ENCODE measurements at places on chromosomes 5 and 9.

- DNase-seq: no peak
Measured at GRCh38 chr5:147464211-147464610, 45.7 kb downstream of the DPYSL3 start.

- no peak for DNase-seq
Measured at GRCh38 chr5:175216991-175217390, 227.0 kb downstream of the DRD1 start.

GRCh38 chr5:174098694-174099093 is 53.2 kb downstream of the NSG2 start:
- no peak for DNase-seq

GRCh38 chr9:77848897-77849296 is 182.7 kb downstream of the GNAQ start:
- no peak for DNase-seq

DNA sequence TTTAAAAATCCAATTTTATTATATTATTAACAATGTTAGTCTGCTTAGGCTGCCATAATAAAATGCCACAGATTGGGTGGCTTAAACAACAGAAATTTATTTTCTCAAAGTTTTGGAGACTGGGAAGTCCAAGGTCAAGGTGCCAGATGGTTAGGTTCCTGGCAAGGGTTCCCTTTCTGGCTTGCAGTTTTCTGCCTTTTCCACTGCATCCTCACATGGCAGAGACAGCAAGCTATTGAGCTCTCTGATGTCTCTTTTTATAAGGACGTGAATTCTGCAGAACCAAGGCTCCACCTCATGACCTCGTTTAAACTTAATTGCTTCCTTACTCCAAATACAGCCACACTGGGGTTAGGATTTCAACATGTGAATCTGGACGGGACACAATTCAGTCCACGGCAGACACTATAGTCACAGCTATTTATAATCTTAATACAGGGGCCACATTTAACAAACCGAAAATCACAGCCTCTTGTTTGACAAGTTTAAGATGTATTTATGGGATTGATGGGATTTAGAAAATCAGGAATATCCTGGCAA is 174.9 kb upstream of the PUM3 start:
- DNase-seq: no peak

GRCh38 chr9:21267485-21268346 is 27.9 kb upstream of the IFNA14 start:
- DNase-seq: no peak

DNA sequence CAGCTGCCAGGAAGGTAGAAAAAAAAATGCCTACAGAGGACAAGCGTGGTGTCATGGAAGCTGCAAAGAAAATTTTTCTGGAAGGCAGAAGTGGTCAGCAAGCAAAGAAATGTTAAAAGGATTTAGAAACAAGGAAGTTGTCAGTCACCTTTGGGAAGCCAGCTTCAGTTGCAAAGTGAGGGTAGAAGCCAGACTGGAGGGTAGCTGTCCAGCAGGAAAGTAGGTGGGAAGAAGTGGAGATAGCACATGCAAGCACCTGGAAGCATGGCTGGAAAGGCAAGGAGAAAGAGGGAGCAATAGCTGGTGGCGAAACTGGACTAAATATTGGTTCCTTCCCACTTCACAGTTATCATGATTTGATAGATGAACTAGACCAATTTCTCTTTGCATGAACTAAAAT is 54.3 kb downstream of the ADRB2 start:
- no peak for DNase-seq

- DNase-seq: no peak
Measured at GRCh38 chr5:171681061-171681460, 104.6 kb upstream of the SMIM23 start.

DNA sequence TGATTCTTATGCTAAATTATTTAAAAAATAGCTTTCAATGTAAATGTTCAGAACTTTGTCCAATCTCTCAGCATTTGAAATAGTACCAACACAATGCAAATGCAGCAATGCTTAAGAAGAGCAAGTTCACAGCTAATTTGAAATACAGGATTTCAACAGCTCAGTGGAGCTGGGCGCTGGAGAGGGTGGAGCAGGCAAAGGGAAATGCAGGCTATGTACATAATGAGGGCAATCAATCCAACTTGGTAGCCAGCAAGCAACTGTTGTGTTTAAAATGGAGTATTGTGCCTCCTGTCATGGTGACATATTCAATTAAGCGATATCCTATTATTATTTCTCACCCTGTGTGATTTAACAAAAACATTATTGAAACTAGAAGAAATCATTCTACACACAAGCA is 568.8 kb downstream of the PSAT1 start:
- DNase-seq: no peak

DNA sequence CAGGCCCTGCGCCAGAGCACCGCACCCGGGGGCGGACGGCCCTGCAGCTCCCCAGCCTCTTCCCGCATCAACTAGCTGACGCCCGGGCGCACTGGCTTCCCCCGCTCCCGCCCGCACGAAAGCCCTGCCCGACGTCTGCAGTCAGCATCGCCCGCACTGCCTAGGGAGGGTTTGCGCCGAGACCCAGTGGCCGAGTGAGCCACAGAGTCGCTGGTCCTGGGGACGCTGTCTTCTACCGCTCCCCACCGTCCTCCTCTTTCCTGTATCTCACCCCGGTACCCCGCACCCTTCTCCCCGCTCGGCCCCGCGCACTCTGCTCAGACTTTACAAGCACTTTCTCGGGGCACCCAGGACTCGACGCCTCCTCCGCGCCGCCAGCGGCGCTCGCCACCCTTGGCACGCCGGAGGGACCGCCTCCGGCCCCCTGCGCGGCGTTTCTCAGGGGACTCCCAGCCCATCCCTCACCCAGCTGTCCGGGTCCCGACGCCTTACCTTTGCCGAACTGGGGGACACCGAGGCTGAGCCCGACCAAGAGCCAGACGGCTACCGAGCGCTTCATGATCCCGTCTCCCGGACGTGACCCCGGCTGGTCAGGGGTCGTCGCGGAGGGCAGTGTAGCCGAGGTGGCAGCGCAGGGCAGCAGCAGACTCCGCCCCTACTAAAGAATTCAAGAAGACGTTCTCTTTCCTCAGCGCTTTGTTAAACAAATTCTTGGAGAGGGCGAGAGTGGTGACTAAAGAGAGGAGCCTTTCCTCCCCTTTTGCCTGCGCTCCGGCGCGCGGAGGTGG is 670 bp downstream of the EDIL3 start:
- DNase-seq: no peak

DNA sequence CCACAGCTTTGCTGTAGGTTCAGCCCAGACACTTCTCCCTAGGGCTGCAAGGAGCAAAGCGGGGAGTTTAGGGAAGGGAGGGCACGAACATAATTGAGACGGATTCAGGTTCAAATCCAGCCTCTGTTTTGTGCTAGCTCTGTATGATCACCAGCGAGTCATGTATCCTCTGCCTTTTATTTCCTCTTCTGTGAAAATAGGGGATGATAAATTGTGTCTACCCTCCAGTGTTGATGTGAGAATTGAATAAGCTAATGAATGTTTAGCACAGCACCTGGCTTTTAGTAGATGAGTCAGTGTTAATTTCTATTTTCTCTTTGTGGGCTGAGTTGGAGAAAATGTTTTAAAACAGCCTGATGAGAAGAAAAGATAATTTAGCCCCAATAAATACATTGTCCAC is 6.2 kb downstream of the MLANA start:
- no peak for DNase-seq

DNA sequence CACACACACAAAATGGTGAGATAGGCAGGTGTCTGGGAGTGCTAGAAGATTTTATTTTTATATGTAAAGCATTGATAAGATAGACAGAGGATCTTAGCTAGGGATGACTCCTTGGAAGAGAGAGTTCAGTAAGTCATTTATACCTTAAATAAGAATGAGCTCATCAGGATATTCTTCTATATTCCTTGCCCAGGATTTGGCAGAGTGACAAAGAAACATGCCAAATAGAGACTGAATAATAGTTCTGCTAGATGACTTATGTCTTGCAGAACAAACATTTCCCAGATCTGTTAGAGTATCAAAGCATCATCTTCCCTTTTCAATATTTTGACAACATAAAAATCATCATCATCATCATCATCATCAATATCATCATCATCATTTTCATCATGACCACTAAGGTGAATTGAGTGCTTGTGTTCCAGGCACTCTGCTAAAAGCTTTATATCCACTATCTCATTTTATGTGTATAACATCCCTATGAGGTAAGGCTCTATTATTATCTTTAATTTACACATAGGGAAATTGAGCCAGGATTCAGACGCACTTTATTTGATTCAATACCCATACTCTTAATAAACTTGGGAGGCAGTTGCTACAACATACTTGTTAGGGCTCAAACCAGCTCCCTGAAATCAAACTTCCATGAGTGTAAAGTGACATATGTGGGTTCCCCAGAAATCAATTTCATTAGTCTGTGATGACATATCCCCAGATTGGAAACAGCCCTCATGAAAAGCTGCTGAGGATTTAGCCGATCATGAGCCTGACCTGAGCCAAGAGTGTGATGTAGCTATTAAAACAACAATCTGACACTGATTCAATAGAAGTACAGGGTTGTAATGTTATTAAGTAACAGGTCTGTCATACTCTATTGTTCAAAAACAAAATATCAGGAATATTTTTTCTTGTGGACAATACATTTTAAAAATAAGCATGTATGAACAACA is 176.3 kb upstream of the SEMA6A start:
- no peak for DNase-seq

DNA sequence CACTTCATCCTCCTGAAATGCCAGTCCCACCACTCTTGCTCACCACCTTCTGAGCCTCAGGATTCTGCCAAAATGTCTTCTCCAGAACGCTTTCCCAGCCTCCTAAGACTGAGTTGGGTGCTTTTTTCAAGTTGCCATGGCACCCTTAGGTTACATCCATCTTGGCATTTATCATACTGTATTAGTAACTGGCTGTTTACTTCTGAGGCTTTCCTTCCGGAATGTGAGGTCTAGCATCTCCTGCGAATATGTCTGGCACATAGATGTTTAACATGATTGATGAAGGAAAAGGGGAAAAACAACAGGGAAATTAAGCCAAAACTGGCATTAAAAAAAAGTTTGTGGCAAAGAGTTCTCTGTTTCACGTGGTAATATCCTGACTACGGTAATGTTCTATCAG is 24.9 kb downstream of the RNF130 start:
- no peak for DNase-seq

DNA sequence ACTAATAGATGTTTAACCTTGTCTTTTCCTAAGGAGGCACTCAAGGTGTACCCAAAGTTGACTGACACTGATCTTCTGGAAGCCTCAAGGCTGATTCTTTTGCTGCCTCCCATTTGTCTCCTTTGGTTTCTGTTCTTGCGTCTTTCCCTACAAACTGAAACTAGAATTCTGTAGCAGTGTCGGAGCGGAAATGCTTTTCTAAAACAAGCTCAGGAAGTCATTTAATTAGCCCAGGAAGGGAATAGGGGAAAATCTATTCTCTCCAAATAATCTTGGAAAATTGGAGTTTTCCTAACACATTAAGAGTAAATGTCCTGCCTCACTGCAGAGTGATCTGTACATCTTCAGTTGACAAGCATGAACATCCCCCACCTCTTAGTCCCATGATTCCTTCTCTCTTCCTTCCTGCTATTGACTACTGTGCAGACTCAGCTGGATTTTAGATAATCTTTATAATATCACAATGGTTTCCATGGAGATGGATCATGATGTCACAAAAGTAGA is 182.7 kb downstream of the NR3C1 start:
- DNase-seq: no peak

- DNase-seq: no peak
Measured at GRCh38 chr5:125717209-125717608, 706.0 kb upstream of the GRAMD2B start.

DNA sequence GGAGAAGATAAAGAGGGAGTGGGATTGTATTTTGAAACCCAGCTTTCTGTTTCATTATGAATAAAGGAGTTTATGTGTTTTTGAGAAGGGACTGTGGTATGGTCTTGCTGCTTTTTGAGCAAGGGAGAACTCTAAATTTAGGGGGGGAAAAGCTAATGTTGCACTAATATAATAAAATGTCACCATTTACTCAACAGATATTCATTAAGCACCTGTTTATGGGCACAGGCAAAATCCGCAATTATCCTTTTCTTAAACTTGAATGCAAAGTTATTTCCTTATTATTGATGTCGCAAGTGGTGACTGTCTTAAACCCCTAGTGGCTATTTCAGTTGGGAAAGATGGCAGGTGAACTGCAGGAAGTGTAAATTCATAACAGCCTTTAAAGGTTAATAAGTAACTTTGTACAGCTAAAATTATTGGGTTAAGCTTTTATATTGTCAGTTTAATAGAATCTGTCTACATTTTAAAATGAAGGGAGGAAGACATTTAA is 1.5 kb downstream of the CDC42SE2 start:
- no peak for DNase-seq

DNA sequence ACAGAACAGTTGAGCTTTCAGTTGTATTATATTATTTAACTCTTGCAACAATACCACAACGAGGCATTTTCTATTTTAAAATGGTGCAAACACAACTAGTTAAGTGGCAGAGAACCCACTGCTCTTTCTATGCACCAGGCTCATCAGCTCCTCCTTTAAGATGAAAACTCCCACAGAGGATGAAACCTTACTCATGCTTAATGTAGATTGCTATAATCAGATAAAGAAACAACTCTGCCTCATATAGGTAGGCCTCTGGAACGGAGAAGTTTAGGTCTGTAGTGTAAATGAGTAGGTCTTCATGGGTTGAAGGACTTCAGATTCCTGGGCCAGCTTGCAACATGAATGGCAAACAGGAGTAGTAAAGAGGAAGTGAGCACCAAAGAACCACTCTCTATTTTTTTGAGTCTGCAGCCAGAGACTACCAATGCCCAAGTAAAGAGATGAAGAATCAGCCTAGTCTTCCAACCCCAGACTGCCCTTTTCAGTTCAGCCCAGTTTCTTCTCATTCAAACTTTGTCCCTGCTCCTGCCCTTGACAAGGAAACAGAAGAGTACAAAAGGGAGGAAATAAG is 33.9 kb downstream of the HACD4 start:
- DNase-seq: no peak

DNA sequence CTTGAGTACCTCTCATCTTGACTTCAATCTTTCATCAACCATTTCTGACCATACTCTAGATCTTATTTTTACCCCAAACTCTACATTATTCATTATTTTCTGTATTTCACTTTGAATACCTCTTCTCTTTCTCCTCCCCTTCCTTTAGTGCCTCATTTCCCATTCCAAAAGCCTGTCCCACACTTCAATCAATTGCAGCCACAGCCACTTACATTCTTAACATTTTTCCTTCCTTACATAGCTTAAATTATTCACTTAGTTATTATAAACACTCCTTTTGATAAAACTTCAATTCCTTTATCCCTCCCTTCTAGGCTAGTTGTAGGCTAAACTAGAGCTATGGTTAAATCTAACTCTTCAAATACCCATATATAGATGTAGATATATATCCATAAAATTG is 344.0 kb downstream of the PRR16 start:
- no peak for DNase-seq

GRCh38 chr5:116442095-116442534 is 132.5 kb downstream of the SEMA6A start:
- DNase-seq: no peak

- DNase-seq: no peak
Measured at GRCh38 chr5:157513182-157513581, 53.2 kb downstream of the NIPAL4 start.

- DNase-seq: no peak
Measured at GRCh38 chr9:131475956-131476776, 26.6 kb upstream of the POMT1 start.

All from activated naive CD4-positive, alpha-beta T cell (primary cell).